Upper lobe of left lung (tissue), 6 donors: ENCODE measurements at places on chromosomes 3 and 15. TPM values are rescaled to one million over a fixed set of nuclear protein-coding genes. Genes with fewer than 3 reads are reported as not detected.

GRCh38 chr15:49024840-49025239, 21.4 kb downstream of the SECISBP2L start:
- no peaks in the 10 kb centered on the region for H3K27me3 ChIP-seq
- H3K27ac ChIP-seq, result no peak overlapping the region
- no peaks in the 10 kb centered on the region for H3K4me1 ChIP-seq
- peaks cover 5% of the 10 kb centered on the region for H3K36me3 ChIP-seq

GRCh38 chr3:183553334-183554026, 2.0 kb downstream of the KLHL6 start:
- no peak overlapping the region for H3K4me3 ChIP-seq
- DNase-seq, result no peak
- H3K27me3 ChIP-seq, result no peaks in the 10 kb centered on the region

GRCh38 chr3:29515451-29515850, 234.6 kb downstream of the RBMS3 start:
- H3K27me3 ChIP-seq, result no peaks in the 10 kb centered on the region
- H3K36me3 ChIP-seq, result no peaks in the 10 kb centered on the region
- DNase-seq, result peak; percentile 25
- H3K27ac ChIP-seq, result no peak overlapping the region

DNA sequence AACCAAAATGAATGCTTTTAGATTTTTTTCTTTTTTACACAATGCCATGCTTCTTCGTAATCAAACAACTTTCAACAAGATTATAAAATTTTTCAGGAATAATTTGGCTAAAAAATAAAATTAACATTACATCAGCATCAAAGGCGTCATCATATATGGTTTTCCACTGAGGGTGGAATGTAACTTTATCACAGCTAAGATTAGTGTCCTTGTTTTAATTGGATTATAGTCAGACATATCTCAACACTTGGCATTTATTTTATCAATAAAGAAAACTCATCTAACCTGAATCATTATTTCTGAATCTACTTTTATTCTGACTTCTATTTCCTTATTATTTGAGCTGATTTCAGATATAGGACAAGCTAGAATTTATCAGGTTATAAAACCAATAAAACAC, 1.6 kb downstream of the NRG4 start:
- no peaks in the 10 kb centered on the region for H3K27me3 ChIP-seq
- DNase-seq, result no peak
- no peaks in the 10 kb centered on the region for H3K4me1 ChIP-seq
- no peak overlapping the region for H3K4me3 ChIP-seq
- H3K27ac ChIP-seq, result no peak overlapping the region

- H3K36me3 ChIP-seq, result no peaks in the 10 kb centered on the region
- H3K27ac ChIP-seq, result no peak overlapping the region
- DNase-seq, result no peak
- H3K4me1 ChIP-seq, result no peaks in the 10 kb centered on the region
These were observed 428.3 kb downstream of the CNTN4 start for GRCh38 chr3:2526926-2527325.

GRCh38 chr15:63434576-63435186, 53.0 kb upstream of the CA12 start:
- H3K36me3 ChIP-seq, result no peaks in the 10 kb centered on the region
- no peaks in the 10 kb centered on the region for H3K27me3 ChIP-seq
- no peak overlapping the region for H3K4me3 ChIP-seq
- peaks cover 15% of the 10 kb centered on the region for H3K4me1 ChIP-seq
- no peak for DNase-seq

DNA sequence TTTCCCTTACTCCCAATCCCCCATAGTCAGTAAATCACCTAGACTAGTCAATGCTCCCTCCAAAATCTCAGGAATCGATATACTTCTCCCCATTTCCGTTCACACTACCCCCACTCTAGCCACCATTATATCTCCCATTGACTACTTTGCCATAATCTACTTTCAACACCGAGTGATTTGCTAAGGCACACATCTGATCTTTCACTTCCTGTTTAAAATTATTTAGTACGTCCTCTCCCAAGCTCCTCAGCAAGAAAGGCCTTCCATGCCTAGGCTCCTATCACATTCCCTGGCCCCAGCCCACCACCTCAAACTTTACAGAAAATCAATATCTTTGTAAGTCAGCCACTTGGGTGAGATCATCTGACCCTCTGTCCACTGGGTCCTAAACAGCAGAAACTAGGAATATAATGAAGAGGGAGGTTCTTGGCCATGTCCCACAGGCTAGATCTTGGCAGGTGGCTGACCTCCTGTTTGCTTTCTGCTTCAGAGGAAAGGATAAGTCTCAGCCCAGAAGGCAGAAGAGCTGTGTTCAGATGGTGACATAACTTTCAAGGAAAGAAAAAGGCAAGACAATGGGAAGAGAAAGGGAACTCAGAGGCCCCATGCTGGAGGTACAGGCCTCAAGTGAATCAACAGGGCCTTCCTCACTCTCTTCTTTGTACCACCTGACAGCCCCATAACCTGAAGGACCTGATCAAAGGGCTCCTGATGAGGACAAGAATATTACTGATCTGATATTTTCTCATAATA, 103.0 kb downstream of the RPL22L1 start:
- no peaks in the 10 kb centered on the region for H3K4me1 ChIP-seq
- no peak overlapping the region for H3K4me3 ChIP-seq
- H3K27me3 ChIP-seq, result no peaks in the 10 kb centered on the region
- H3K36me3 ChIP-seq, result no peaks in the 10 kb centered on the region

GRCh38 chr15:79399606-79400005, 32.5 kb upstream of the MINAR1 start:
- no peaks in the 10 kb centered on the region for H3K4me1 ChIP-seq
- H3K27me3 ChIP-seq, result no peaks in the 10 kb centered on the region
- no peak overlapping the region for H3K4me3 ChIP-seq
- no peak overlapping the region for H3K27ac ChIP-seq

DNA sequence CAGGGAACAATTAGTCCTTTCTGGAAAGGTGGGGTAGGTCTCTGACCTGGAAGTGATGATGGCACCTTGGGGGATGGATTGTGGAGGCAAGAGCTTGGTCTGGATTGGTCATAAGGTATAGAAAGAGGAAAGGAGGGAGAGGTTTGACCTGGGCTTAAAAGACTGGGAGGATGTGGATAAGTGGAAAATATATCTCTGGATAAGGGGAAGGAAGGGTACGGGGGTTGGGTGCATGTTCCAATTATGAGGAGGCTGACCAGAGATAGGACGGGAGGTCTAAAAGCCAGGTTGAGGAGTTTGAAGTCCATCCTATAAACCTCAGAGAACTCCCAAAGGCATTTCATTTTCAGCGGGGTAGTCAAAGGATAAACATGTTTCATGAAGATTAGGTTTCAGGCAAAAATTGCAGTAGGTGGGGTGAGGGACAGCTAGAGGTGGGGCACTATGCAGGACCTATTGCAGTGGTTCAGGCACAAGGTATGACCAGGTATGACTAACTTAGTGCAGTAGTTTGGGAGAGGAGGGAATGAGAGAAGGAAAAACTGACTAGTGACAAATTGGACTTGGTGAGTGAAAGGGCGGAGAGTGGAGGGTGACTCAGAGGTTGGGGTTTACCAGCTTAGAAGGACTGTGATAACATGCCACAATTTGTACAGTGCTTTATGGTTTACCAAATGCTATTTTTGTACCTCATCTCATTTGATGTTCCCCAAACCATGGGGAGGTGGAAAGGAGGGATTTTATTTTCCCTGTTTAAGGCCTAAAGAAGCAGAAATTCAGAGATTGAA, 10.7 kb downstream of the PDE8A start:
- H3K4me3 ChIP-seq, result no peak overlapping the region
- H3K36me3 ChIP-seq, result no peaks in the 10 kb centered on the region
- DNase-seq, result no peak
- H3K27ac ChIP-seq, result no peak overlapping the region

- no peaks in the 10 kb centered on the region for H3K27me3 ChIP-seq
- H3K4me1 ChIP-seq, result no peaks in the 10 kb centered on the region
- no peak overlapping the region for H3K27ac ChIP-seq
- no peak overlapping the region for H3K4me3 ChIP-seq
- DNase-seq, result no peak
These were observed 36.8 kb upstream of the FNDC3B start for GRCh38 chr3:172002512-172003078.

DNA sequence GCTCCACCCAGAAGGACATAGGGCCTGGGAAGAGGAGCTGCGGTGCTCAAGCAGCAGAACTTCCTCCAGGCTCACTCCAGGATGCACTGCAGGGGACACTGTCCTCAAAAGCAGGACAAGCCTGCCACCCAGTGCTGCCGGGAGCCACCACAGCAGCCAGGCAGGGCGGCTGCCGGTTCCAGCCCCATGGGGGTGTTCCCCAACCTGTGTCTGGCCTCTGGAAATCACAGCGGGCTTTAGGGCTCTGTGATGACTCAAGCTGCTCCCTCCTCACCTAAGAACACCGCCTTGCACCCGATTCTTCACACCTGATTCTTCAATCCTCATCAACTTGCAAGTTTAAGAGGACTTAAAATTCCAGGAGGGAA, 71.9 kb upstream of the SLC6A11 start:
- no peak overlapping the region for H3K27ac ChIP-seq
- no peak overlapping the region for H3K4me3 ChIP-seq
- H3K4me1 ChIP-seq, result no peaks in the 10 kb centered on the region
- no peaks in the 10 kb centered on the region for H3K27me3 ChIP-seq
- H3K36me3 ChIP-seq, result no peaks in the 10 kb centered on the region

DNA sequence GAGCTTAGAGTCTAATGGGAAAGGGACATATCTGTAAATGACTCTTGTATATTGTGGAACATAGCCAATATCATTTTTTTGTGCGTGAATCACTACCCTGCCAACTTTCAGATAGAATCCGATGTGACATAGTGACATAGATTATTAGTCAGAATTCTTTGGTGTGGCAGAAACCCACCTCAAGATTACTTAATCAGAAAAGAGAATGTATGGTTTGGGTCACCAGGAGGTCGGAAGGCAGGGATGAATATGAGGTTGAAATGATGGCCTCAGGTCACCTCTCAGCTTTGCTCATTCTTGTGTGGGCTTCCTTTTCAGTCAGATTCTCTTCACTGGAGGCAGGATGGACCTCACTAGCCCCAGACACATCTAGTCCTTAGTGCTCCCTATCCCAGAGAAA, 41.4 kb downstream of the SNAPC5 start:
- no peak overlapping the region for H3K27ac ChIP-seq
- H3K4me1 ChIP-seq, result no peaks in the 10 kb centered on the region
- H3K4me3 ChIP-seq, result no peak overlapping the region

GRCh38 chr15:63045465-63045840, 2.9 kb downstream of the TPM1 start:
- H3K27me3 ChIP-seq, result peaks cover 23% of the 10 kb centered on the region
- DNase-seq, result no peak
- peak overlapping the region; percentile 59 for H3K4me3 ChIP-seq
- H3K4me1 ChIP-seq, result peaks cover 54% of the 10 kb centered on the region
- no peaks in the 10 kb centered on the region for H3K36me3 ChIP-seq
- H3K27ac ChIP-seq, result no peak overlapping the region

Gene LEKR1
- 9.1 TPM for total RNA-seq

Gene UBL7
- total RNA-seq, result 41.7 TPM

Gene NPAP1
- total RNA-seq, result not detected

Gene CPEB1
- total RNA-seq, result 3.4 TPM

Gene DAZL
- total RNA-seq, result not detected
